Putamen (tissue), 1 donor: ENCODE measurements at places on chromosomes 13 and 19.

DNA sequence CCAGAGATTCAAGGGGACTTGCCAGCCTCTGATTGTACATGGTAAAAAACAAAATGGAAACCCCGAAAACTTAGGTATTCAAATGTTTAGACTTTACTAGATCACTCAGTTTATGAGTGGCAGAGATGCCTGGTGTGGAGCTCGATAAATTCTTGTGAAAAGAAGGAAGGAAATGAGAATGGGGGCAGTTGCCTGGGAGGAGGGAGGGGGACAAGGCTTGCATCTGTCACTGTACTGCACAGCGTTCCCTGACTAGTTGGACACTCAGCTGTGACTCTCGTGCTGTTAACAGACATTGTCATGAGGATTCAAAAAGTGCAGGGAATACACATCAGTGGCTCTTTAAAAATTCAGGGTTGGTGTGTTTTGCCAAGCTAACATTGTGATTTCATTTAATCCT is 232.9 kb downstream of the ZIC5 start:
- no peak for DNase-seq

DNA sequence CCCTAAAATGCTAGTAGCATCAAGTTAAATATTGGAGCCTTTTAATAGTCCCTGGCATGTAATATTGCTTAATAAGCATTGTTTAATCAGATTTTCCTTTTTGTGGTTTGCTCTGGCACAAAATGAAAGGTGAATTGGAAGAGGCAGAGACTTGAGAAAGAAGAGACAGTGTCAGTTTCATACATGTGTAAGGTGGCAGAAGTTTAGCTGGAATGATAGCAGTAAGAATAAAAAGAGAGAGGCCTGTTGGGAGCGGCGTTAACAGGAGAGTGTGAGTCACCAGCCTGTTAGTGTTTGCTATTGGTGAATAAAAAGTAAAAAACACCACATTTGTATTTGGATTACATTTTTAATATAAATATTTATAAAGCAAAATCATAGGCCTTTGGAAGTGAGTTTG is 145.3 kb downstream of the PDS5B start:
- no peak for DNase-seq

DNA sequence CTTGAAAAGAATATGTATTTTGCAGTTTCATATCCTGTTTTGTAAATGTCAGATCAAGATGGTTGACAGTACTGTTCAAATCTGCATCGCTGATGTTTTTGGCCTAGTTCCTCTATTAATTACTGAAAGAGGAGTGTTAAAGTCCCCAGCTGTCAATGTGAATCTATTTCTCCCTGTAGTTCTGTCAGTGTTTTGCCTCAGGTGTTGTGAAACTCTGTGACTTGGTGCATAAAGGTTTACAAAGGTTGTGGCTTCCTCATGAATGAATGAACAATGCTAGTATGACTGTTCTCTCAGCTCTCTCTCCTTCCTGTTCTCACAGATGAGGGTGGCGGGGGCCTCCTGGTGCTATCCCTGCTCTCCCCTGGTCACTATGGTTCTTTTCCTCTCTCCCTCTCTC is 142.4 kb downstream of the MYCBP2 start:
- DNase-seq = no peak

- DNase-seq = no peak
These were observed 9.4 kb upstream of the EVI5L start for GRCh38 chr19:7820588-7820987.

DNA sequence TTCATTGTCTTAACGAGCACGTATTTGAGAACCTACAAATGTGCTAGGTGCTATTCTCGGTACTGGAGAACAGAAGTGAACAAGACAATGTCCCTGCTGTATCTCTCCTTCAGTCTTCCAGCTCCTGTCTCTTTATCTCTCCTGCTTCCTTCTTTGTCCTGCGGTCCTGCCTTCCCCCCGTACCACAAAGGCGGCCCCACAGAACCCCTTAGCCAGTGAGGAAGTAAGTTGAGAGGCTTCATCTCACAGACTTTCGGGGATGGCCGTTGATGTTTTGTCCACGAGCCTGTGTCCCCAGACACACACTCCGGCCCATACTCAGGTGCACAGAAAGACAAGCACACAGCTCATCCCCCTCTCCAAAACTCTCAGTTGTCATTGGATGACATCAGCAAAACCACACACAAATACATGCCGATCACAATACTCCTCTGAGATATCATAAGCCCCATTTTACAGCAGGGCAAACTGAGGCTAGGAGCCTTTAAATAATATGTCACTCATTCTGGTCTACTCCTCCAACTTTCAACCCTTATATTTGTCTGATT is 507 bp upstream of the SWSAP1 start:
- no peak for DNase-seq
